Stimulated activated CD8-positive, alpha-beta memory T cell treated with anti-CD3 and anti-CD28 coated beads, Interleukin-2, amount 100 ng/mL, for 1 hour (primary cell): ENCODE measurements at places on chromosomes 5 and 9.

- no peak for DNase-seq
Measured at GRCh38 chr9:111458139-111459009, 25.8 kb downstream of the ECPAS start.

- DNase-seq: no peak
Measured at GRCh38 chr5:178473854-178474253, 116.3 kb downstream of the COL23A1 start.

DNA sequence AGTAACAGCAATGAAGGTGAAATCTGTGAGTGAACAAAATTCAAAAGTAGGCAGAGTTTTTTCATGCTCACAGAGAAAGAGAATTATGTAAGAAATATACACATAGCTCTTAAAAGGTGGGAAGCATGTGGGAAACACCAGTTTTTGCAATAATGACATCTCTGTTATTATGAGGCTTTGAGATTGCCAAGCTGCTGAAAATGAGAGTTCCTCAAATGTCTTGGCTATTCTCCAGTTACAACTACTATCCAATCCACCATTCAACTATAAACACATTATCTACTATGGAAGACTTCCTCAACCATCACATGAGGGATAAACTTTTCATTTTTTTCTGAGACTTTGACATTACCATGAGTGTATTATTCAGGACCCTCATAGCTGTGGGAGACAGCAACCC, 420.8 kb upstream of the ACTBL2 start:
- no peak for DNase-seq

GRCh38 chr5:167725264-167725663, 566.2 kb upstream of the WWC1 start:
- no peak for DNase-seq

DNA sequence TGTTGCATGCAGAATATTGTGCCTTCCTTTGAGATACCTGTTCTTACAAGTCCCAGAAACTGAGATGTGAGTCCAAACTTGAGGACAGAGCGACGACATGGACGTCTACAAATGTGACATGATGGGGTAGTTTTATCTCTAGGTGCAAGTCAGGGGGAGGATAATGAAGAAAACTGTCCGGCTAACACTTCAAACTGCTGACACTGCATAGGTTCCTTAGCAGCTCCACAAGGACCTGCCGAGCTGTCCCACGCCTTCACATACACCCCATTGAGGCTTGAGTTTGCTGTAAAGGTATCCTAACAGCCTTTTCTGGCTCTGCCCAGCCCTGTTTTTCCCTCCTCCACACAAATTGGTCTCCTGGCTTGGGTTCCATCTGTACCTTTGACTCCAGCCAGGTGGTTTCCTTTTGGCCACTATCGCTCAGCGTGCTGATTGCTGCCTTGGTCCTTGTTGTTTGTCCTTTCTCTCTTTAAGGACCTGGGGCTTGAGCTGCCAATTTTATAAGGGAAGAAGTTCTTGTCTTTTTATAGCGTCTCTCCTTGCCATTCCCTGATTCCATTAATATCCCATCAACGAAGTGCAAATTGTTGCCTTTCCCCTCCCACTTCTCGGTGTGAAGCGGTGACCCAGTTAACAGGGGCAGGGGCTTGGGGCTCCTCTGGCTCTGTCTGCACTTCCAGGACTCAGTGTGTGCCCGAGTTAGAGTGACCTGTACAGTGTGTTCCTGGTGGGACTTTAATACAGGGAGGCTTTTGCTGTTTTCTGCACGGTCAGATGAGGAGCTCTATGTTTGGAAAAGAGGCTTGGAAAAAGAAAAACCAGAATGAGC, 100.3 kb downstream of the PCSK1 start:
- DNase-seq: no peak

- no peak for DNase-seq
Measured at GRCh38 chr5:106699198-106699597, 971.5 kb downstream of the EFNA5 start.

GRCh38 chr5:107294211-107294550, 376.6 kb downstream of the EFNA5 start:
- no peak for DNase-seq

GRCh38 chr5:106875591-106876297, 795.0 kb downstream of the EFNA5 start:
- no peak for DNase-seq

GRCh38 chr5:91562922-91563321, 179.8 kb upstream of the ARRDC3 start:
- DNase-seq: no peak

DNA sequence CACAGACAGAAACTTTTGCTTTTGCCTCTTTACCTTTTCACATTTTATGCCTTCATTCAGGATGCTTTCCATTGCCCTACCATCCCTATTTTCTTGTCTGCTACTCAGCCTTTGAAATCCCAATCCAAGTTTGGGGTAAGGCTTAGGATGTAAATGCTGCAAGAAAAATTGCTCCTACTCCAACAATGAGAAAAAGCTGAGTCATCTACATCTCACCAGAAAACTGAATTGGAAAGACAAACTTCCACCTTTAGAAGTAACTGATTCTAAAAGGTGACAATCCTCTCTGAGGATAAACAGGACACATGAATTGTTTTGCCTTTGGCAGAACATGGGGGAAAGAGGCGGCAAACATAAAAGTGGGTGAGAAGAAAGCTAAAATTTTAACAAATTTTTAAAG, 295.6 kb downstream of the NR2F1-AS1 start:
- no peak for DNase-seq

DNA sequence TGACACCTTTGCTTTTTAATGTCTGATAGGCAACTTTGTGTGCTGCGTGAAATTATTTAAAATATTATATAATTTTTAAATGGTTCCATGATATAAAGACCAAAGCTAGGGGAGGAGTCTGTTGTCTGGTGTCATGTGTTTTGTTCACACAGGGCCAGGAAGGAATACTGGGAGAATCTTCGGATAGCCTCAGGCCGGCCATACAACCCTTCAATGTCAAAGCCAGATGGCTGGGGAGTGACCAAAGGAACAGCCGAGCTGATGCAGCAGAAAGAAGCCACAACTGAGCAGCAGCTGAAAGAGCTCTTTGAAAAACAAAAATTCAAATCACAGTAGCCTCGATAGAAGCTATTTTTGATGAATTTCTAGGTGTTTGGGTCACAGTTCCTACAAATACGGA, 19.2 kb downstream of the BHMT start:
- DNase-seq: no peak
